Thyroid gland (tissue), 4 donors: ENCODE measurements at places on chromosomes 6 and 20. TPM values are rescaled to one million over a fixed set of nuclear protein-coding genes. Genes with fewer than 3 reads are reported as not detected.

DNA sequence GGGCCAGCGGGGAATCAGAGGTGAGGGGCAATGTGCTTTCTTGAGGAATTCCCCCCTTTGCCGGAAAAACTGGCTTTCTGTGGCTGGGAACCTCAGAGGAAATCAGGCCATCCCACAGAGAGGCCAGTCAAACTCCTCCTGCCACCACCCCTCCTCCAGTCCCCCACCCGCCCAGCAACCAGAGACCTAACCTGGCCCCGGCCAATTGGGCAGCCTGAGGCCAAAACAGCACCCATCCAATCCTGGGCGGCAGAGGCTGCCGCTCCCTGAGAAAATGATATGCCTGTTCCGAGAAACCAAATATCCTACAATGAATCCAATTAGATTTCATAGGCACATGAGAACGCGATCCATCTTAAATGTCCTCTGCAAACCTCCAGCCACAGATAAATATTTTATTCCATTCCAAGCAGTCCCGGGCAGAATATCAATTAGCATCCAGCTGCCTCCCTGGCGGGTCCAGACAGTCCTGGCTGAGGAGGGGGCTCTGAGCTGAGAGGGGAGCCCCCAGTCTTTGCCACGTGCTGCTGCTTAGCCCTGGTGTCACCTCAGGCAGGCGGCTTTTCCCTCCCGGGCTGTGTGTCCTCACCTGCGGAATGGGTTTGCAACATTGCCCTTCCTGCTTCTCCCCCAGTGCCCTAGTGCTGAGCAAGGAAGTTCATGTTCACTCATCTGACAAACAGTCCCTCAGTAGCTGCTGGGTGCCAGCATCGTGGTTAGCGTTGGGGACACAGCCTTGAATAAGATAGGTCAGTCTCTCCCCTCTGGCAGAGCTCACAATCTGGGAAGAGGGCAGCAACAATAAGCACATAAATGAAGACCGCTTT lies 95.0 kb downstream of the DLGAP4 start:
- H3K27me3 ChIP-seq: no peaks in the 10 kb centered on the region
- no peak for DNase-seq
- H3K4me1 ChIP-seq: no peaks in the 10 kb centered on the region
- H3K27ac ChIP-seq: no peak overlapping the region
- no peak overlapping the region for H3K4me3 ChIP-seq

DNA sequence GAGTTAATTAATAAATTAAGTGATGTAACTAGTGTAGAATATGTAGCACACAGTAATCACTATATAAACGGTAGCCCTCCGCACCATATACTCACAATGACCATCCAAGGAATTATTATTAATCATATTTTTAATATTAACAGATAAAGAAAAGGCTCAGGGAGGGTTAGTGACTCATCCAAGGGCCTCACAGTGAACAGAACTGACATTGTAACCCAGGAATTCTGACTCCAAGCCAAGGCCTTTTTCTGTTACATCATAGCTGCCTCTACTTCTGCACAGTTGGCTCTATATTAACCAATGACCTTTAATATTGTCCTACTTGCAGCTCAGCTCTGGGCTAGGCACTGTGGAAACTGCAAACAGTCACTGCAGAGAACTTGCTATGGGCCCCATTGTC lies 117.5 kb upstream of the SIRPG start:
- H3K36me3 ChIP-seq: no peaks in the 10 kb centered on the region
- DNase-seq: no peak
- no peaks in the 10 kb centered on the region for H3K27me3 ChIP-seq
- H3K27ac ChIP-seq: no peak overlapping the region
- H3K4me1 ChIP-seq: peaks cover 19% of the 10 kb centered on the region
- H3K4me3 ChIP-seq: no peak overlapping the region

Gene CST5
- total RNA-seq: not detected

Gene PRIM2
- total RNA-seq: 15.3 TPM

Gene FOXC1
- 8.1 TPM for total RNA-seq

Gene HLA-E
- 407 TPM for total RNA-seq

GRCh38 chr6:113925378-113925777 lies 45.6 kb downstream of the HDAC2 start:
- no peak overlapping the region for H3K4me3 ChIP-seq
- H3K36me3 ChIP-seq: no peaks in the 10 kb centered on the region
- H3K27ac ChIP-seq: no peak overlapping the region
- H3K4me1 ChIP-seq: peaks cover 5% of the 10 kb centered on the region

GRCh38 chr20:46242390-46242789 lies 65.9 kb downstream of the CDH22 start:
- no peak overlapping the region for H3K27ac ChIP-seq
- H3K4me1 ChIP-seq: no peaks in the 10 kb centered on the region
- DNase-seq: no peak
- no peaks in the 10 kb centered on the region for H3K27me3 ChIP-seq
- no peak overlapping the region for H3K4me3 ChIP-seq

DNA sequence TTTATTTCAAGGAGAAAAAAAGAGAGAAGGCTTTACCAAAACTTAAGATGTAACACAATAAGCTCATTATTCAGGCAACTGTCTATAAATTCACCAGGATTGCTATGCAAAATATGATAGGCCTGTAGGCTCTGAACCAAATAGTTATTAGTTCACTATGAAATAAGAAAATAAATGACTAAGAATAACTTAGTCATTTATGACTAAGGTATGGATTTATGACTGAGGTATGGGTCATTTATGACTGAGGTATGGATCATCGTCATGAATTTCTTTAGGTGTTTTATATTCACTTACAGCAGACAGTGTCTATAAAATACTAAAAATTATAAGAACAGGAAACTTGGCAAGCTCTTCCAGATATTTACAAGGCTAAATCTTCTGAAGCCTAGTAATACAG lies 52.1 kb upstream of the SNX9 start:
- no peaks in the 10 kb centered on the region for H3K36me3 ChIP-seq
- no peak for DNase-seq
- H3K27me3 ChIP-seq: no peaks in the 10 kb centered on the region
- H3K27ac ChIP-seq: no peak overlapping the region
- H3K4me3 ChIP-seq: no peak overlapping the region

DNA sequence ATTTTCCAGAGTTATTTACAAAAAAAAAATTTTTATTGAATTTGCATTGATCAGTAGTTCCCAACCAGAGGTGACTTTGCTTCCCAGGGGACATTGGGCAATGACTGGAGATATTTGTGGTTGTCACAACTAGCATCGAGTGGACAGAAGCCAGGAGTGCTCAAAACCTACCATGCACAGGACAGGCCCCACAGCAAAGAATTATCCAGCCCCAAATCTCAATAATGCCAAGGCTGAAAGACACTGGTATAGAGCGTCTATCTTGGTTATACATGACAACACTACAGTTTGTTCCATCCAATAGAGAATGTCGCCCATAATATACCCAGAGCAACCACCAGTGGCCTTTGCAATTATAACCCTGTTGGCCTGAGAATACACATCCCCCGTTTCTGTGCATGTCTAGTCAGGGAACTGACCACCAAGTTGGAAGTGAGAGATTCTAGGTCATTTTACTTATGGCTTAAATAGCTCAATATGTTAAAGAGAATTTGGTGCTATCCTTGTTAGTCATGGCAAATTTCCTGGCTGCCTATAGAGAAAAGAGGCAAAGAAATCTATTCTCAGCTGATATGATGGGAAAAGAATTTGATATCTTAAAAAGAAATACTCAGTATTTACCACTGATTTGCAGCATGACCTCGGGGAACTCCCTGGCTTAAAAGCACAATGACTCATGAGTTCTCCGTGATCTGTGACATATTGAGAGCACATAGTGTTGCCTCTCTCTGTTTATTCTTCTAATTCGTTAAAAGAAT lies 76.0 kb upstream of the ADTRP start:
- H3K4me3 ChIP-seq: no peak overlapping the region
- DNase-seq: peak; percentile 14
- H3K36me3 ChIP-seq: no peaks in the 10 kb centered on the region
- H3K4me1 ChIP-seq: peaks cover 23% of the 10 kb centered on the region

Gene SGK2
- 0.93 TPM for total RNA-seq

Gene MYH7B
- 1.0 TPM for total RNA-seq

- H3K36me3 ChIP-seq: no peaks in the 10 kb centered on the region
- H3K27ac ChIP-seq: no peak overlapping the region
- peaks cover 12% of the 10 kb centered on the region for H3K4me1 ChIP-seq
- no peak overlapping the region for H3K4me3 ChIP-seq
Observed at GRCh38 chr6:157699777-157700636, 123.0 kb upstream of the SNX9 start.

Gene DLK2
- not detected for total RNA-seq

Gene WFDC2
- 134 TPM for total RNA-seq

- H3K4me1 ChIP-seq: peaks cover 5% of the 10 kb centered on the region
- no peak for DNase-seq
- no peaks in the 10 kb centered on the region for H3K36me3 ChIP-seq
- H3K4me3 ChIP-seq: no peak overlapping the region
- no peak overlapping the region for H3K27ac ChIP-seq
Observed at GRCh38 chr6:154613137-154613676, 102.7 kb upstream of the CNKSR3 start.

Gene XPO5
- 58.6 TPM for total RNA-seq

DNA sequence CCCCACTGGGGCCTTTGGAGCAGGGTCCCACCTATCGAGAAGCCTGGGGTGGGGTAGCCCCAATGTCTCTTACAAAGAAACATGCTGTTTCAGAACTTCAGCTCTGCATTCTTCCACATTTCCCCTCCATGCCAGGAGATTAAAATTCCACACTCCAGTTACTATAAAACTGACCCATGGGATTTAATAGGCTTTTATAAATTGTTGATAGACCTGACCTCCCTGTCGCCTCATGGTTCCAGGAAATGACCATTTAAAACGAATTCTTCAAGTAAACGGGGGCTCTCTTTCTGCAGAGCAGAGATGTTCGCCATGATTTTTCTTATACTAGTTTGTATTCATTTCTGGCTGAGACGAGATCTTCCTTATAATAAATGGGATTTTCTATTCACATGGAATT lies 19.3 kb downstream of the RIN2 start:
- H3K36me3 ChIP-seq: no peaks in the 10 kb centered on the region
- H3K4me3 ChIP-seq: no peak overlapping the region
- H3K4me1 ChIP-seq: peaks cover 30% of the 10 kb centered on the region
- DNase-seq: no peak
- no peaks in the 10 kb centered on the region for H3K27me3 ChIP-seq

- no peak overlapping the region for H3K27ac ChIP-seq
- no peak for DNase-seq
- H3K27me3 ChIP-seq: no peaks in the 10 kb centered on the region
- H3K36me3 ChIP-seq: no peaks in the 10 kb centered on the region
Observed at GRCh38 chr6:120675886-120676285, 658.4 kb downstream of the TBC1D32 start.

Gene TRAPPC3L
- total RNA-seq: 0.13 TPM

Gene SMOC2
- 20.0 TPM for total RNA-seq

DNA sequence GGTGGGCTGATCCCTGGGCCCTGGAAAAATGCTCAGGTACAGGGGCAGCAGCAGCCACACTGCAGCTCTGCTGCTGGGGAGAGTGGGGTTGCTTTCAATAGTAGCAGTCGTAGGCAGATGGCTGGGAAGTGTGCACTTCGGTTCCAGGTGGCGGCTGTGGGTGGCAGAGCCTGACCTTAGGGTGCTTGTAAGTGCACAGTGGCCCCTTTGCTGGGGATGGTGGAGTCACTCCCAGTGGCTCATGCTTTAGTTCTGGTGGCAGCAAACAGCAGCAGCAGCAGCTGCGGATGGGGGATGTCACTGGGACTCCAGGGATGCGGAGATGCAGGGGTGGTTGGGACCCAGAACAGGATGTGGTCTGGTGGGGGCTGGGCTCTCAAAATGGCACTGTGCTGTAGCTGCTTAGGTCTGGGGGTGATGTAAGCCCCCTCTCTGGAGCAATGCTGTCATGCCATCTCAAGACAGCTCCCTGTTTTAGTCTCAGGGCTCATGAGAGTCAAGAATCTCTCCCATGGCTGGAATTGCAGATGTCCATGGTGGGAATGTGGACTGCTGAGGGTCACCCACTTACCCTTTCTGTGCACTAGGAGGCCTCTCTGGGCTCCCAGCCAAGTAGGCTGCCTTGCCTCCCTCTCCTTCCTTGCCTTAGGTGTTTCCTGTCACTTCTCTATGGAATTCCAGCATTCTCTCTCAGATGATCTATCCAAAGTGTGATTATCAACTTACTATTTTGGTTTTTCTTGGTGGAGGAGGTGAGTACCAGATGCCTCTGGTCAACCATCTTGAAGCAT lies 146.7 kb upstream of the SLC22A23 start:
- no peak overlapping the region for H3K4me3 ChIP-seq
- DNase-seq: peak; percentile 10
- H3K4me1 ChIP-seq: no peaks in the 10 kb centered on the region

Gene TMEM244
- total RNA-seq: not detected

GRCh38 chr6:134813146-134813545 lies 136.8 kb downstream of the ALDH8A1 start:
- no peaks in the 10 kb centered on the region for H3K27me3 ChIP-seq
- peaks cover 24% of the 10 kb centered on the region for H3K4me1 ChIP-seq
- H3K4me3 ChIP-seq: no peak overlapping the region

- H3K27me3 ChIP-seq: no peaks in the 10 kb centered on the region
- no peak overlapping the region for H3K4me3 ChIP-seq
- H3K36me3 ChIP-seq: no peaks in the 10 kb centered on the region
Observed at GRCh38 chr6:14505401-14505800, 387.8 kb downstream of the CD83 start.

GRCh38 chr20:20547221-20547875 lies 165.1 kb downstream of the RALGAPA2 start:
- no peaks in the 10 kb centered on the region for H3K27me3 ChIP-seq
- H3K4me3 ChIP-seq: no peak overlapping the region
- no peak overlapping the region for H3K27ac ChIP-seq

- no peaks in the 10 kb centered on the region for H3K36me3 ChIP-seq
- no peak overlapping the region for H3K27ac ChIP-seq
- no peak overlapping the region for H3K4me3 ChIP-seq
- no peaks in the 10 kb centered on the region for H3K27me3 ChIP-seq
Observed at GRCh38 chr6:149043476-149044130, 273.9 kb upstream of the TAB2 start.

Gene MYCT1
- total RNA-seq: 20.1 TPM

DNA sequence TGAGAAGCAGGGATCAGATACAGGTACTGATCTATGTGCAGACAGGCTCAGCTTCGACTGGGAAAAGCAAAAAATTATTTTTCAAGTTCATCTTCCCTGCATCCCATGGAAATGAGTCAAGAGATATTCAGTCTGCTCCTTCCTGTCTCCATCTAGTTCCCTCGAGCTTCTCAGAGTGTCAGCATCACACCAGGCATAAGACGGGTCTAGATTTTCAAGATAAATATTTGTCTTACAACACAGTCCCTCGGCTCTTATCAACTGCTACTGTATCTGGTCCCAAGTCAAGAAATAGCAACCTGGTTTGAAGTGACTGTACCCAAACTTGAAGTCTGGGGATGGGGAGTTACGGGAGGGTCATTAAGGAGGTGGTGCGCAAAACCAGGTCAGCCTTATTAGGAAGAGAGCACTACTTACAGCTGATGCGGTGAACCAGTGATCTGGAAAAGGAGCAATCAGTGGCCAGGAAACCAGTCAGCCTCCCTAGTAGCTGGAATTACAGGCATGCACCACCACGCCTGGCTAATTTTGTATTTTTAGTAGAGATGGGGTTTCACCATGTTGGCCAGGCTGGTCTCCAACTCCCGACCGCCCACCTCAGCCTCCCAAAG lies 29.7 kb downstream of the ZMYND8 start:
- H3K4me3 ChIP-seq: no peak overlapping the region
- H3K4me1 ChIP-seq: peaks cover 32% of the 10 kb centered on the region
- no peaks in the 10 kb centered on the region for H3K36me3 ChIP-seq
- no peaks in the 10 kb centered on the region for H3K27me3 ChIP-seq
- peak overlapping the region; percentile 53 for H3K27ac ChIP-seq
- no peak for DNase-seq

GRCh38 chr6:44624936-44625573 lies 237.5 kb downstream of the CDC5L start:
- H3K27me3 ChIP-seq: no peaks in the 10 kb centered on the region
- no peak overlapping the region for H3K4me3 ChIP-seq
- H3K27ac ChIP-seq: no peak overlapping the region
- H3K36me3 ChIP-seq: no peaks in the 10 kb centered on the region
- no peaks in the 10 kb centered on the region for H3K4me1 ChIP-seq
